ENCODE measurements at places on chromosomes 6 and 20.

- DNase-seq: peak; percentile 11
These were observed 698 bp downstream of the FAM210B start for GRCh38 chr20:56359212-56360132.

DNA sequence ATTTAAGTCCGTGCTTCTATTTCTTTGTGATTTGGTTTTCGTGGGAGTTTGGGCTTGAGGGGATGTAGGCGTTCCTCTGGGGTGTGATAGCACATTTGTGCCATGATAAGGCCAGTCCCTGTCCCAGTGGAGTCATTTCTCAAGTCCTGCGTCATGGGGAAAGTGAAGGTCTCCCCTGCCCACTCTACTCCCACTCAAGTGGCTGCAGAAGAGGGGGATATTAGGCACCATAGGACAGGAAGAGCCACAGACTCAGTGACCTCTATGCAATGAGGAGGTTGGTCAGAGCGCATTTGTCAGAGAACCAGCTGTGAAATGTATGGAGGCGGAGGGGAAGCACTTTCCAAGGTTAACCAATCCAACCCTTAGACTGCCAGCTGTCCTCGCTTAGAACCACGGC, 51.9 kb upstream of the EDN1 start:
- no peak for DNase-seq

GRCh38 chr20:33791959-33792597, 19.1 kb upstream of the CHMP4B start:
- DNase-seq: no peak

DNA sequence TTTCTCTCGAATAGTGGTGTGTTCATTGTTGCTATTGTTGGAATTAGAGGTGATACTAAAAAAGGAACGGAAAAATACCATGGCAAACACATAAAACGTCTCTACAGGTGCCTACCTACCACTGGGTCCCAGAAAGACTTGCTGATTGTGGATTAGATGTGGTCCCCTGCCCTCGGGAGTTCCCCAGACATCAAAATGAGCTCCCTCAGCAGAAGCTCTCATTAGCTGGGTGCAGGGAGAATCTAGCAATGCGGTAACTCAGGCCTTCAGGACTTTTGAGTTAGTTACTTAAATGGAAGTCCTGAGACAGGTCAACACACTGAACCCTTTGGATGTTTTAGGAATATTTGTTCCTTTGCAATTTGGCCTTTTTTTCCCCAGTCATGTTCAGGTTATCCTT, 6.1 kb downstream of the IRF4 start:
- no peak for DNase-seq

DNA sequence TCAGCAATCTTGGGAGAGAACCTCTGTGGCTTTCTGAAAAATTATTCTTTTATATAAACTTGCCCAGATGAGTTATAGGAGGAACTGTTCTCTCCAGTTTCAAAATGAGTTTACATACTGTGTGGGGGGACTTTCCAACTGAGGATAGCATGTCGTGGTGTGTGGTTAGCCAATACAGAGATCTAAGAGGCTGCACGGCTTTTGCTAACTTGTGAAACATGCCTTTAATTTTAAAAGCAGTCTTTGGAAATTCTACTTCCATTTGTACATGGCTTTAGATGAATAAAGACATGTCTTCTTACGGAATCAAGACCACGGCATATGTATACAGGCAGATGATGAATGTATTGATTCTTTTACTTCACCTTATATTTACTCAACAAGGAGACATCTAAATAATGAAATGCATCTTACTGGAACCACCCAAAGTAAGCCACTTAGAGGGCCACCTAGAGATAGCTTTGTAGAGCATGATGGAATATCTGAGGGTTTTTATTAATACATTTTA, 39.8 kb downstream of the HIVEP1 start:
- no peak for DNase-seq

DNA sequence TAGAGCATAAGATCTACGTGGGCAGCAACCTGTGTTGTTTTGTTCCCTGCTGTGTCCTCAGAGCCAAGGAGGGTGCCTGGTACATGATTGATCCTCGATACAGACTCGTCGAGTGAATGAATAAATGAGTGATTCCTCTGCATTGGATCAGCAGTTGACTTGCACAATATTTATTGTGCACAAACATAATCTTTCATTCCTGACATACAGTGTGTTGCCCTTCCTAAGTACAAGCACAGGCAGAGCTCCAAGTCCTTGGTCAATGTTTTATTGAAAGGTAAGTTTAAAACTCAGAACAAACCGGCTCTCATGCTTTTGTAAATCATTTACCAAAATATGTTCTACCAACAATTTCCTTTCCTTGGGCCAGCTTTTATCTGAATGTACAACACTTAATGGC, 57.4 kb downstream of the STMND1 start:
- no peak for DNase-seq

DNA sequence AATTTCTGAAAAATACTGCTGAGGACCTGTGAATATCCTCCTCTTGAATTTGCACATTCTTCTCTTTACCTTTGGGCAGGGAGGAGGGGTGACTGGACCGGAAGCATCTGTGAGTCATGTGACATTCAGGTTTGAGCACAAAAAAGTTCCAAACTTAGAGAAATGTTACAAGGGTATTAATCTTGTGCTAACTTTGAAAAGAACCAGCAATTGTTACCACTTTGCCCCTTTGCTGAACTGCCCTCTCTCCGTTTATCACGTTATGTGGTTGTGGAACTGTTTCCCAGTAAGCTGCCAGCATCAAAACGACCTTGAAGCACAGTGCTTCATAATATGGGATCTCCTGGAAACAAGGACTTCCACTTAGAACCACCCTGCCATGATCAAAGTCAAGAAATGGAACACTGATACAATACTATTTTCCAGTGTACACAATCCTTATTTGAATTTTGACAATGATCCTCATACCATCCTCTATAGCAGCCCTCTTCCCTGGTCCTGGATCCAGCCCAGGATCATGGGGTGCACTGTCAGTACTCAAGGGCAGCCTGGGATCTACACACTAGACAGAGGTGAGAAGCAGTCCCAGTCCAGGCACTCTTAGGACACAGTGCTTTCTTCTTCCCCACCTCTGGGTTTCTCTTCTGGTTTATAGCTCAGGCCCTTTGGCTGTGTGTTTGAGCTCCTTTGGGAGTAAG, 2.3 kb upstream of the TUBB1 start:
- no peak for DNase-seq

DNA sequence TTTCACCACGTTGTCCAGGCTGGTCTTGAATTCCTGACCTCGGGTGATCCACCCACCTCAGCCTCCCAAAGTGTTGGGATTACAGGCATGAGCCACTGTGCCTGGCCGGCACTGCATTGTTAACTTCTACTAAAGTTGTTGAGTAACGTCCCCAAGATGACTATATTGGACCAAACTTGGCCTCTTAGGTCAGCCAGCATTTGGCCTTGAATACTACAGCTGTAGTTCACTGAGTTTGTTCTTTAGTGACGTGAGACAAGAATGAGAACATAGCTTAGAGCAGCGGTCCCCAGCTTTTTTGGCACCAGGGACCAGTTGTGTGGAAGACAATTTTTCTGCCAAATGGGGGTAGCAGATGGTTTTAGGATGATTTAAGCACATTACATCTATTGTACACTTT, 237.1 kb downstream of the TBC1D7 start:
- no peak for DNase-seq

DNA sequence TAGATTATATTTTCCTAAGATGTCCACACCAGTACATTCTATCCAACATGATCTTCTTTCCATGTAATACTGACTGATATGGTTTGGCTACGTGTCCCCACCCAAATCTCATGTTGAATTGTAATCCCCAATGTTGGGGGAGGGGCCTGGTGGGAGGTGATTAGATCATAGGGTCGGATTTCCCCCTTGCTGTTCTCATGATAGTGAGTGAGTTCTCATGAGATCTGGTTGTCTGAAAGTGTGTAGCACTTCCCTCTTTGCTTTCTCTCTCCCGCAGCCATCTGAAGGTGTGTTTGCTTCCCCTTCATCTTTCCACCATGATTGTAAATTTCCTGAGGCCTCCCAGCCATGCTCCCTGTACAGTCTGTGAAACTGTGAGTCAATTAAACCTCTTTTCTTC, 12.2 kb upstream of the HBS1L start:
- DNase-seq: no peak

- DNase-seq: no peak
These were observed 693.1 kb downstream of the PTPRT start for GRCh38 chr20:42496595-42496994.

- no peak for DNase-seq
These were observed 255.1 kb downstream of the RNGTT start for GRCh38 chr6:88708197-88708744.

DNA sequence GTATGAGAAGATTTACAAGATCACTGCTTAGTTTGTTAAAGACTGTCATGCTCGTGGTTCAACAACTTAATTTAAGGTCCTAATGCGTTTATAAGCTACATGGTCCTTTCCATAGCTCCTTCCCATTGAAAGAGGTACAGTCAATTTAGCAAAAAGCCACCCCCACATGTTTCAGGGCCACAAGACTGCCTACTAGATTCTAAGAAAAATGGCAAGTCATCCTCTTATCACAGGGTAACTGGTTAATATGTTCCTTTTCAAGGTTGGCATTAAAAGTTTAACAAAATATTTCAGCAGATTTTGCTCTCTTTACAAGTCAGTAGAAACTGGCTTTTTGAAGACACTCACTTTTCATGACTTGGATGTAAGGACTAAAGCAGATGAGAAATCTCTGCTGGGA, 15.7 kb downstream of the GSTA3 start:
- no peak for DNase-seq

GRCh38 chr20:63321148-63321831, 28.3 kb downstream of the COL20A1 start:
- DNase-seq: no peak

DNA sequence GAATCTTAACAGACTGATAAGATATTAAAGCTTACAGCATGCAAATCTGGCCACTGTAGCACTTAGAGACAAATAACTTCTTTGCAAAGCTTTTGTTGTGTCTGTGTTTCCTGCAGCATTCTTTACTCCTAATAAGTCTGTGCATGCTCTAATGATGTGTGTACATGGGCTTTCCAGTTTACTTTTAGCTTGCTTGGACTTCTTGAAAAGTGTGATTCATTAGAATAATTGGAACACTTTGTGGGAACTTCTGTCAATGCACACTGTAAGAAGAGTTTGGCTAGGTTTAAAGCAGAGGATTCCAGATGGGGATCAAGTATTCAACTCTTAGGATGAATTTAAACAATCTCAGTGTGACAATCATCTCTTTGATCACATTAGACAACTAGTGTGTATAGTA, 22.1 kb upstream of the TINAG start:
- no peak for DNase-seq

GRCh38 chr6:156969233-156969632, 192.1 kb downstream of the ARID1B start:
- DNase-seq: no peak

DNA sequence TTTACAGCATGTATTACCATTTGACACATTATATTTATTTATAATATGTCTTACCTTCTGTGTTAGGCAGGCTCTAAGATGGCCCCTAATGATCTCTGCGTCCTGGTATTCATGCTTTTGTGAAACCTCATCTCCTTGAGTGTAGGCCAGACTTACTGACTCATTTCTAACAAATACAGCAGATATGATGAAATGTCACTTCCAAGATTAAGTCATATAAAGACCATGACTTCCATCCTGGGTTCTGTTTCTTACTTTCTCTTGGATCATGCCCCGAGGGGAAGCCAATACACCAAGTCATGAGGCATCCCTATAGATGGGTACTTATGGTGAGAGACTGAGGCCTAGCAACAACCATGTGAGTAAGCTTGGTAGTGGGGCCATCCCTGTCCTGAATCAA, 30.2 kb downstream of the ZHX3 start:
- peak; percentile 41 for DNase-seq

GRCh38 chr6:90793771-90794170, 206.9 kb upstream of the MAP3K7 start:
- DNase-seq: no peak

DNA sequence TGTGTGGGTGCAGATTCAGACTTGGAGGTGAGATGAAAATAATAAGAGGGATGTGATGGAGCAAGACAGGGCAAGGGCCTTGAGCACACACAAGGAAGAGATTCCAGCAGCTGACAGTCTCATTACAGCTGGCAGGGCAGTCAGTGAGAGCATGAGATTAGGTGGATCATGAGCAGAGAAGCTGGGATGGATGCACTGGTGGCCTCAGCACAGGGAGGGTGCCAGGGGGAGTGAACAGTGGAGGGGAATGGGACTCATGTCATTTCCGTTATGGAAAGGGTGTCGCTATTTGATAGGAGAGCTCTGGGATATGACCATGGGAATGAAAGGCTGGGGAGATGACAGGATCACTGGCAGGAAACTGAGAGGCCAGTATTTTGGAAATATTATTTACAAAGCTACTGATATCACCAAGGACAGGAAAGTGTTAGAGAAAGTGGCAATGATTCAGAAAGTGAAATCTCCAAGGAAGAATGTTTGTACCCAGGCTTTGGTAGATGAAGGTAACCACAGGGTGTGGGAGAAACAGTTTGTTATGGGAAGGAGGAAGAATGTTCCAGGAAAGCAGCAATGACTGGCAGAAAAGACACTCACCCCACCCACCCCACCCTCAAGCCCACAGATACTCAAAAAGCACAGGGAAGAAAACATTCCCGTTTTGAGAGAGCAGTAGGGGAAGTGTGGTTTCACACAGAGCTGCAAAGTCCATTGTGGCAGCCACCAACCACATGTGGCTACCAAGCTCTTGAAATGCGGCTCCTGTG, 214.7 kb upstream of the PROKR2 start:
- DNase-seq: no peak

- peak; percentile 18 for DNase-seq
These were observed 49.5 kb downstream of the SOBP start for GRCh38 chr6:107539409-107539808.

DNA sequence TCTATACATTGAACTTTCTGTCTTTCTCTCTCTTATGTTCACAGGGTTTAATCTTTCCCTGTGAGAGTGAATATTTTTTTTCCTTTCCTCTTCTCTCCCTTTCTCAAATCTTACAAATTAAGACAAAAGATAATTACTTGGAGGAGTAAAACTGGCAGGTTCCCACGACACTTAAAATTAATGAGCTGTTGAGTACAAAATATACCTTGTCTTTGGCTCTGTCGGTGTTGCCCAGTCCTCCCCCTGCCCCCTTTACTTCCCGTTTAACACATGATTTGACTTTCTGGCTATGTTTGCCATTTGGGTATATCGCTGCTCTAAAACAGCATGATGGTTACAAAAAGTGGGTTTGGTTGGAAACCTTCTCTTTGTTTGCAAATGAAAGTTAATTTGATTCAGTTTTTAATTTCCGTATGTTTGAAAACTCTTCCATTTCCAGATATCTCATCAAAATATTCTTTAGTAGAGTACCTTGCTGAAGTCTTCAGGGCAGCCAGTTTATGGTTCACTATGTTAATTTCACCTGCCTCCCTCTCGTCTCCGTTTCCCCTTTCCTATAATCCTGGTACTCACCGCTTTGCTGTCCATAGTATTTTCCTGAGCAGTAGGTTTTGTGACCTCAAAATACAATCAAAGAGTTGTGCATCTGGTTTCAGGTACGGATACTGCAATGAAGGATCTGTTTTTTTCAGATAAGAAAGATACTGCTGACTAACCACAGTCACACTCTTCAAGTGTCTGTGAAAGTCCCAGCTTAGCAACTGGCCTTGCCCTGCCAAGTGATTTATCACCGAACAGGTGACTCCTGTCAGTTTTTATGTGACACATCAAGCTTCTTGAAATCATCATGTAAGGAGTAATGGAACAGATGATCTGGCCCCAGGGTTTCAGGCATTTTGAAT, 181.2 kb downstream of the DTNBP1 start:
- no peak for DNase-seq

- no peak for DNase-seq
These were observed 1.7 kb downstream of the PDE7B start for GRCh38 chr6:135853227-135853626.

All from RCC 7860 (cell line).